CD4-positive, alpha-beta T cell treated with Interleukin-15 for 4 hours (primary cell): ENCODE measurements at places on chromosomes 2 and 18.

DNA sequence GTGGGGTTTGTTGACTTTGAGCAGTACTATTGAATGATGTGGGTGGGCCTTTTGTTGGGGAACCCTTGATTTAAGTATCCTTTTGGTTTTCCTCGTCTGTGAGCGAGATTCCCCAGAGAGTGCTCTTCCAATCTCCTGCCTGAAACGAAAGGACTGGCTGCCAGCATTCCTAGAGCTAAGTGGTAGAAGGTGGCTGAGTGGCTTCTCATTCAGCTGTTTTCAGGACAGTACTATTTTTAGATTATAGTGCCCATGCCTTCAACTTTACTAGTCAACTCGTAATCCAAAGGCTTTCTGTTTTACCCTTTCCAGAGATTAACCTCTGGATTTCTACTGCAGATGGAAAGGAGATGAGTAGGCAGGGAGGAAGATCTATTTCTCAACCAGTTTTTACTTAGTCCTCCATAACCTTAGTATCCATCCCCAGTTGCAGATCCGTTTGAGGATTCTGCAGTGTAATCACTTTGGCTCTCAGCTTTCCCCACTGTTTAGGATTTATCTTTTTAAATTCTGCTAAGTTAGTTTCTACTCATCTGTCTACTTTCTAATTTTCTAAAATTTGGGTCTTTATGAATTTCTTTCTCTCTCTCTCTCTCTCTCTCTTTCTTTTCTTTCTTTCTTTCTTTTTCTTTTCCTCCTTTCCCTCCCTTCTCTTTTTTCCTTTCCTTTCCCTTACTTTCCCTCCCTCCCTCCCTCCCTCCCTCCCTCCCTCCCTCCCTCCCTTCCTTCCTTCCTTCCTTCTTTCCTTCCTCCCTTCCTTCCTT is 9.2 kb downstream of the SLC4A1AP start:
- DNase-seq = no peak

DNA sequence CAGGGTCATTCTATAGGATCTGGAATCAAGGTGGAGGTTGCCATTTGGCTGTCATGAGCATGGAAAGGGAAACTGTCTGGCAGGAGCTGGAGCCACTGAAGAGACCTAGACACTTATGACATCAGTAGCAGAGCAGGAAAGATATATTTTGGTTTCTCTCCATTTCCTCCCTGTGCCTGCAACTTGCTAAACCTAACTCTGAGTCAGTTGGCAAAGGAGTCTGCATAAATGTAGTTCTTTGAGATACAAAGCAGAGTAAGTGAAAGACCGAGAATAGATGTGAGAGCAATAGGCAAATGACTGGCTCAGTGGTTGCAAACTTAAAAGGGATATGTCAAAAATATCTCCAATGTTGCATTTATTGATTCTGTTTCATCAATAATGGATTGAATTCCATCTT is 757.7 kb downstream of the KCNJ3 start:
- no peak for DNase-seq

DNA sequence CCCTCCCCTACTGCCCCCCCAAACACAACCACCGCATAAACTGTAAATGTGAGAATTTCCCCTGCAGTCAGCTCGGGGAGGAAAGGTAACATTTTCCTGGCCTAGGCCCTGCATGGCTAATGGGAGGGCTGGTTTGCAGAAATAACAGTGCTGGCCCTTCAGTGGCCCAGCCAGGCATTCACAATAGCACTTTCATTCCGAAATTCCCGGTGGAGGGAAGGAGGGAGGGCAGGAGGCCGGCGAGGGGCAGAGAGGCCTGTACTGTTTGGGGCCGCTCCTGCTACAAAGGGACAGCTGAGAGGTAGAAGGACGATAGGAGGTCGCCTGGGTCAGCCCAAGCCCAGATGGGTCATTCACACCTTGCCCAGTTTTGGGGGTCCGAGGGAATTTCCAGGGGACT is 11.3 kb downstream of the CYP26B1 start:
- DNase-seq = no peak

DNA sequence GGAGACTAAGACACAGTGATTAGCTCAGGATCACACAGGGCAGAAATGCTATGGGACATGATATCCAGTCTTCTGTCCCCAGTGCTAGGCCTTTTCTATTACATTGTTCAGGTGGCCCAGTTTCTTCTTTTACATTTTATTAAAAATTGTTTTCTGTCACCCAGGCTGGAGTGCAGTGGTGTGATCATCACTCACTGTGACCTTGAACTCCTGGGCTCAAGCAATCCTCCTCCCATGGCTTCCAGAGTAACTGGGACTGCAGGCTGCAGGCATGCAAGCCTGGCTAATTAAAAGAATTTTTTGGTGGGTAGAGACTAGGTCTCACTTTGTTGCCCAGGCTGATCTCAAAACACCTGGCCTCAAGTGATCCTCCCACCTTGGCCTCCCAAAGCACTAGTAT is 15.4 kb downstream of the PDK1 start:
- no peak for DNase-seq

DNA sequence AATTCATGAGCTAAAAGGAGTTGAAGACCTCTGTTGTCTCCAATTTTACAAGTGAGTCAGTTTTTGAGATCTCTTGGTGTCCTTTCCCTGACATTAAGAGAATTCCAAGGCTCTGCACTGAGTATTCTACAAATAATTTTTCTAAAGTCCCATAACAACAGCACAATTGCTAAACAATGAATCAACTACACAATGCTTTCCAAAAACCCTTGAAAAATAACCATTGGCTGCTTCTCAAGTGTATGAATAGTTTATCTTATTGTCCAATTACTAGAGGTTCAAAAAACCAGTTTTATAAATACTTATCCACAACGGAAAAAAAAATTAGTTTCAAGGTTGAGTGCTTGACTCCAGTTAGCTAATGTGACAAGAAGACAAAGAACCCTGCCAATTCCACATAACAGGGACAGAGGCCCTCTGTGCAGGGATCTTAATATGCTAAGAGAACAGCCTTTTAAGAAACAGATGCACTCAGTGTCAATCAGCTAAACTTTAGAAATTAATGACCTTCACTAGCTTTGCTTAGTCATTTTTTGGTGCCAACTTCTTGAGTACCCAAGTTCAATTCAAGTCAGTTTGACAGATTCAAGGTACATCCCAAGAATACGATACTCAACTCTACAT is 266.6 kb upstream of the CYP26B1 start:
- DNase-seq = no peak

DNA sequence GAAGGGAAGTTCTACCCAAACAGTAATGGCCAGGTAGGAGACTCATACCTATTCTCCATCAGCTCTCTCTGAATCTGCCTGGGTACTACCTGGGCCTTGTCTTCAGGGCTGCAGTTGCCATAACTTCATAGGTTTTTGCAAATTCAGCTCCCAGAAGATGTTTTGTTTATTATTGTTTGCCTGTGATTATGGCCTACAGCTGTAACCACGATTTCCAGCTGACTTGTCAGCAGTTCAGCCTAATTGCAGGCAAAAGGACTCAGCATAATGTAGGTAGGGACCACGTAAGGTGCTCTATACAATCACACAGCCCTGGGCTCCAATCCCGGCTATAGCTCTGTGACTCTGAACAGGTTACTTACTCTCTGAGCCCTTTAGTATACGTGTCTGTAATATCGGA is 187.0 kb upstream of the FN1 start:
- no peak for DNase-seq

DNA sequence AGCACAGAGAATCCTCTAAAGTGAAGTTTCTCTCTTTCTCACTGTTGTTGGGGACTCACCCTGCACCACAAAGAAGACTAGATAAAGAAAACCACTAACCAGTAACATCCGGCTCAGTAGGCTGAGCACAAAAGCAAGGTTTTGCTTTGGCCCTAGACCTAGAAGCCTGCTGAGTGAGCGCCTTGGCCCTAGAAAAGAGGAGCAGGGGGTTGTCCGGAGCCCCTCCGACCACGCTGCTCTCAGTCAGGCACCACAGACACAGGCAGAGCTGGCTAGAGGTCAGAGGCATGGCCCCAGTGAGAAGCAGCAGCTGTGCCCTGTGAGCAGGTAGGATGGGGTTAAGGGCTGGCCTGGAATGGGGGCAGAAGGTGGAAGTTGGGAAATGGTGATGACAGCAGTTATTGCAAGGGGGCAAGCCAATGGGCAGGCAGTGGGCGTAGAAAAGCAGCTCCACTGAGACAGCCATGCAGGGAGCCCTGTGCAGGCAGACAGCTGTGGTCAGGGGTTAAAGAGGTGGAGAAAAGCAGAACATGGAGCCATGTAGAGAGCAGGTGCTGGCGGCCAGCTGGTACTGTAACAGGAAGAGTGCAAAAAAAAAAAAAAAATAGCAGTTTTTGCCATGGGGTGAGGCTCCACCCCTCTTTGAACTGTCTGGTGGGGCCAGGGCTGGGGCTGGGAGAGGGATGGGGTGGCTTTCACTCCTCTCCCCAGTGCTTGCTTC is 36.9 kb upstream of the SLC14A1 start:
- peak; percentile 68 for DNase-seq

DNA sequence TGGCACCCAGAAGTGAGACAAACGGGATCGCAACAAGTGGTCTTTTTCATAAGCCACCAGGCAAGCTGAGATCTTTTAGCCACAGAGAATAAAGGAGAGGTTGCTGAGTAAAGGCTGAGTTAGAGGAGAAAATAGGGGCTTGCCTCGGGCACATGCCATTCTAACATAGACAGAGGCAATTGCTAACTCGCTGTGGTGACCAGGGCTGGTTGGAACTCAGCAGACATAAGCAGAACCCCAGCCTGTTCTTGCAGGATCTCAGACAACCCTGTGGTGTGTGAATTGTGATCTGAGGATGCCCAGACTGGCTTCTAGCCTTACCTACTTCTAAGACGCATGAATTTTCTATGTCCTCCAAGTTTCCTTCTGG is 300.2 kb downstream of the CDCA7 start:
- no peak for DNase-seq

DNA sequence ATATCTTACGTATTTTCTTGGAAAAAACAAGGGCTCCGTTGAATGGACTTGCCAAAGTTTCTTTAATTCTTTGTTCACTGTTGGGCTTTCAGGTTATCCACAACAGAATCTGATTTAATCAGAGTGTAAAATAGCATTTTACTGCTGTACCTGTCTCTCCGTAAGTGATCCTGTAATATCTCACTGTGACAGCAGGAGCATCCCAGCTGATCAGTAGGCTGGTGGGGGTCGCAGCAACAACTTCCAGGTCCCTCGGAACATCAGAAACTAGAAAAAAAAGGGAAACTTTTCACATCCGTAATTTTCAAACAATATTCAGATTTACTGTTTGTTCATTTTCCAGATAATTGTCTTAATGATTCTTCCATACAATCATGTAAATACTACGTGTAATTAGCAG is 51.2 kb downstream of the FN1 start:
- DNase-seq = no peak

DNA sequence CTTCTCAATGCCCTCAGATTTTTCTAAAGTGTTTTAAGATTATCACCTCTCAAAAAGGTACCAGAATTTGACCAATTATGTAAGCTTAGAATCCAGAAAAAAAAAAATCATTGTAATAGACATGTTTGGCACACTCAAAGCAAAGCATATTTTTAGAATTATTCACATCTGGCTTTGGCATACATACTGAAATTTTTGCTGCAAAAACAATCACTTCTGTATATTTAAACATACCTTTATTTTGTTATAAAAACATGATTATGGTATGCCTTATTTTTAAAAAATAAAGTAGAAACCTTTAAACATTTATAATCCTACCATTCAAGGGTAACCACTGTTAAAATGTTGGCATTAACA is 143.3 kb downstream of the ESCO1 start:
- no peak for DNase-seq

GRCh38 chr2:75025633-75026380 is 67.4 kb downstream of the POLE4 start:
- DNase-seq = no peak

DNA sequence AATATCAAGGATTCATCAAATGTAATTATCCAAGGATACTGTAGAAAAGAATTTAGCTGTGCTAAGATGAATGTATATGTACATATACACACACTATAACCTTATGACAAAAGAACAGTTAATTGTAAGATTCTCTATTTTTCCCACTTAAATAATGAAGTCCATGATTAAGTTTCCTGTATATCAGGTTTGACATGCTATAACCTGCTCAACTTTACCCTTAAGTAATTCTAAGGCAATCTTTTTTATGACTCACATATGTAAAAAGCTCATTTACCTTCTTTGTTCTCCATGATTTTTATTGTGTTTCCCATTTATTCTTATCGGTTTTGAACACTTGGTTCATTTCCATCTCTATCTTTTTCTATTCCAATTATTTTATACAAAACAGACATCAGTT is 1213.1 kb upstream of the SLC39A10 start:
- DNase-seq = no peak

GRCh38 chr2:28469304-28469703 is 26.6 kb upstream of the PLB1 start:
- no peak for DNase-seq

DNA sequence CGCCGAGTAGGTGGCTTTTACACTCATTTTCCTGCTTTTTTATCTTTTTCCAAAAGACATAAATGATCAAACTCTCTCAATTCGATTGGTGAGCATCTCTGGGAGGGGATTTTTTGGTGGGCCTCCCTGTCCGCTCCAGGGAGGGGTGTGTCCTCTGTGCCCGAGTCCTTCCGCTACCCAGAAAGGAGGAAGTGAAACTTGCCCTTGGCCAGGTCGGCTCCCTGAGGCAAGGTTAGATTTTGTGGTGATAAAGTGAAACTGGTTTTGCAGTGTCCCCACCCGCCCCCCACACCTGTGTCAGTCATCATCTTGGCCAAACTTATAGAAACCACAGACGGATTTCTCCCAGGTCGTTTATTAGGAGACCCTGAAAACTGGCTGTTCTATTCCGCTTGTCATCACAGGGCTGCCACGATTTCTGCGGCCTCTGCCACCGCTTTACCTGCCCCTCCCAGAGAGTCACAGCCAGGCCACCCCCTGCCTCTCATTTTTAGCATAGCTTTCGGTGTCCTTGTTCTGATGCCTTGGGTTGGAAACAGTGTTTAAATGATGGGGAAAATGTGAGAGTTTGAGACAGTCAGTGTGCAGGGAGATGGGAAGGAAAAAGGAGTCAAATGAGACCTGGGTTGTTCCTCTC is 93.6 kb downstream of the SH3BP4 start:
- no peak for DNase-seq

DNA sequence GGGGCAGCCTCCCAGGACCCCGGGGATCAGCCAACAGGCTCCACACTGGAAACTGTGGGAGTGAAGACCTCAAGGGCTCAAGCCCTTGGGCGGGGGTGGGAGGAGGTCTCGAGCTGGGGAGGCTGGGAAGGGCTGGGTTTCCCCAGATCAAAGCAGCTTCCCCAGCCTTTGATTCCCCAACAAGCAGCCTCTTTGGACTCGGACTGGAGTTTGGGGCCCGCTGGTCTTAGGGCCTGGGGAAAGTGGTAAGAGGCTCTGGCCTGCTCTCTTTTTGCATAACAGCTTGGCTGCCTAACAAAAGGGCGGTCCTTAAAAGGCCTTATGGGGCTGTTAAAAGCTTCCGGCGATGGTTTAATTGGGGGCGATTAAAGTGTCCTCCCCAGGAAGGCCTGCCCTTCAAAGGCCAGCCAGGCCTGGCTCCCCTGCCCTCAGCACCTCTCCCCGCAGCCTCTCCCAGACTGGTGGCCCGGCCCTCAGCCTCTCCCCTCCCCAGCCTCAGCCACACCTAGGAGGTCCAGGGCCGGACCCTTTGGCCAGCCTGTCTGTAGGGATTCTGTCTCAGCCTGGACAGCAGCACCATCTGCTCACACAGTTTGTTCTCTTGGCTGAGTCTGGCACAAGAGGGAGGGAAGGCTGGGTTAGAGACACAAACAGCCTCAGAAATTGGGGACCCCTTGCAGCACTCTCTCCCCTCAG is 39.6 kb downstream of the ZFP36L2 start:
- no peak for DNase-seq

- no peak for DNase-seq
Measured at GRCh38 chr2:62698653-62699052, 6.9 kb upstream of the EHBP1 start.
